ENCODE measurements at places on chromosomes 5 and 9.
A peak's percentile ranks its signal among the peaks of the same experiment; 100 is the strongest.

- no peak for DNase-seq
Observed at GRCh38 chr5:73322437-73323076, 126.0 kb downstream of the FOXD1 start.

GRCh38 chr9:34985311-34985899, 4.1 kb upstream of the DNAJB5 start:
- DNase-seq: peak; percentile 71

DNA sequence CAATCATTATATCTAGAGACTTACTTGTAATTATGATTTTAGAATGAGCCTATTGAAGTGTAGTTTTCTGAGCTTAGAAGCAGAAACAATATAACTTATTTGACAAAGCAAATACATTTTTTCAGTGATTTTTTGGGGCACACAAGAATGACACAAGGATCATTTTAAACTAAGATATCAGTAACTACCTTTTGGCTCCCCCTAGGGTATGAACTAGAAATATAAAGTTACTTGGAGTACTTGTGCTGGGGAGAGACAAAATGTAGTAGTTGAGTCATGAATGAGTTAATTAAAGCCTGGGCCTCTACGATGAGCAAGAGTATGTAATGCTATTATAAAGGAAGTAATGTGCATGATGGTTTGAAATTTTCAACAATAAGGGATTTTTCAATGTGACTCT, 1244.1 kb upstream of the ACO1 start:
- DNase-seq: peak; percentile 59

DNA sequence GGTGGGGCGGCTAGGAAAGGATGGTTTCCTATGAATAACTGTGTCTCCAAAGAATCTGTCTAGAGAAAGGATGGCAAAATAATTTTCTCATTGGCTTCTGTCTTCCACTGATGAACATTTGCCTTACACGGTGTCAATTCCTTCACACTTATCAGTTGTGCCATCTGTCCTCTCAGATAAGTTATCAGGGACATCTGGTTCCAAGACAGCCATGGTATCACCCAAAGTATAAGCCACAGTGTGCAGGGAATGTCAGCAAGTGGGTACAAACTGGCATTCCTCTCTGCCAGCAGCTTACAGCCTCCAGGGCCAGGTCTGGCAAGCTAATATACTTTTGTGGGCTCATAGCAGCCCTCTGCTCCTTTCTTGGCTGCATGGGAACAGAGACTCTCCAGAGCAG, 1092.0 kb downstream of the EFNA5 start:
- DNase-seq: no peak
